ENCODE measurements at places on chromosomes 13 and 19.

- DNase-seq: no peak
These were observed 8.8 kb downstream of the GIPR start for GRCh38 chr19:45676851-45677263.

DNA sequence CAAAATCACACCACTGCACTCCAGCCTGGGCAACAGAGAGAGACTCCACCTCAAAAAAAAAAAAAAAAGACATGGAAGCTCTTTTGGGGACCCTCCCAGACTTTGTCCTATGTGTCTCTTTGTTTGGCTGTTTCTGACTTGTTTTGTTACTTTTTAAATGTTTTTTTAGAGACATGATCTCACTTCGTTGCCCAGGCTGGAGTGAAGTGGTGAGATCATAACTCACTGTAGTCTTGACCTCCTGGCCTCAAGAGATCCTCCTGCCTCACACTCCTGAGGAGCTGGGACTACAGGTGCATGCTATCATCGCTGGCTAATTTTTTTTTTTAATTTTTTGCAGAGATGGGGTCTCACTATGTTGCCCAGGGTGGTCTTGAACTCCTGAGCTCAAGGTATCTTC is 16.4 kb upstream of the DPP9 start:
- no peak for DNase-seq

DNA sequence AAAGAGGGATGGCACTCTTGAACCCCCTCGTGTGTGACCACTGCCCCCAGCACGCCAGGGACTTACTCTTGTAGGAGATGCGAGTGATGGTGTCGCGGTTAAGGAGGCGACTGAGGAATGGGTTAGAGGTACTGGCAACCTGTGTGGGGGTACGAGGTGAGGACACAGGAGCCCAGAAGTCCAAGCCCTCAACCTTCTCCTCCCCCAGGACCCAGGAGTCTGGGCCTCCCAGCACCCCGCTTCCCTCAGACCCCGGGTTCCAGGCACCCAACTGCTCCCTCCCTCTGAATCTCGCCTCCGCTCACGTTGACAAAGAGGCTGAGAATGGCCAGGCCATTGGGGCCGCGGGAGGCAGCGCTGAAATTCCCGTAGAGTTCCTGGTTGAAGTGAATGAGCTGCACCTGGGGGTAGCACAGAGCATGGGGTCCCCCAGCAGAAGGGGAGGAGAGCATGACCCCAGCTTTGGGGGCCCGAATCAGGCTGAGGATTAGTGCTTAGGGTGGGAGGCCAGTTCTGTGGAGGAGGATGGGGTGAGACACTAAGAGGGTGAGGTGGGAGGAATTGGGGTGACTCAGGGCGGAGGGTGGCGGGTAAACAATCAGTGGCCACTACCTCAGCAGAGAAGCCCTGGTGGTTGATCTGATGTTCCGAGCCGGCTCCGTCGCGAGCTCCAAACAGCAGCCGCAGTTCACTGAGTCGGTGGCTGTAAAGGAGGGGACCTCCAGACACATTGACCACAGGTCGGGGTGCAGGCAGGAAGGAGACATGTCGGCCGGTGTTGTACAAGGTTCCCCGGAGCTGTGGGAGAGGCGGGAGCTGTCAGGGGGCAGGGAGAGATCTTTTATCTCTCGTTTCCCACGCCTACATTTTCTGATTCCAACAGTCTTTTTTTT is 2.5 kb upstream of the DBP start:
- no peak for DNase-seq

- no peak for DNase-seq
These were observed 302.6 kb downstream of the COG6 start for GRCh38 chr13:39957868-39958677.

DNA sequence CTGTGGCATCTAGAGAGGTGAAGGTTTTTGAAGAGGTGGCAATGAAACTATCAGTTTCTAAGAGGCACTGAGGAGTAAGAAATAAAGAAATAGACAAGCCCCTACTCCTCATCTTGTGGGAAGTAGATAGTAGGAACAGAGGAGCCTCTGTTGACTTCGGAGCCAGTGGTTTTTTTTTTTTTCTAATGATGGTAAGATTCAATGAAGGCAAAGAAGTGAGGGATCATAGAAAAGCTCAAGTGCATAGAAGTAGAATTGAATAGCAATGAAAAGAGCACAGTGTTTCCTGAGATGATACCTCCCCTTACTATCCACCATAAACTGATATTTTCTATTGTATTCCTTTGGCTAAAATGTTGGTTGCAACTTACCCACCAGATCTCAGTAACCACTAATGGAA is 46.3 kb downstream of the FREM2 start:
- no peak for DNase-seq

Data from NCI-H748 treated with DMSO at 0.1 percent for 48 hours (cell line).